ENCODE measurements at places on chromosomes 11 and 22. TPM values are rescaled to one million over a fixed set of nuclear protein-coding genes. Genes with fewer than 3 reads are reported as not detected.

MUC6 gene
- not detected for total RNA-seq

OR5B21 gene
- 0.26 TPM for total RNA-seq

OR51E2 gene
- total RNA-seq = not detected

LIF gene
- 532 TPM for total RNA-seq

NEFH gene
- total RNA-seq = 4.7 TPM

ST14 gene
- total RNA-seq = not detected

TRIM48 gene
- total RNA-seq = not detected

SYT9 gene
- total RNA-seq = not detected

MTMR2 gene
- 29.5 TPM for total RNA-seq

OR10G7 gene
- not detected for total RNA-seq

IFITM2 gene
- total RNA-seq = 2,304 TPM

INPP5J gene
- total RNA-seq = not detected

RFPL1 gene
- total RNA-seq = not detected

SLC22A25 gene
- total RNA-seq = not detected

NXPE2 gene
- not detected for total RNA-seq

FOLH1 gene
- not detected for total RNA-seq

ALG12 gene
- 16.3 TPM for total RNA-seq

ANKRD42 gene
- total RNA-seq = 4.5 TPM

PVALB gene
- not detected for total RNA-seq

OR51B5 gene
- not detected for total RNA-seq

CNIH2 gene
- total RNA-seq = 2.7 TPM

RFPL3 gene
- total RNA-seq = not detected

TSGA10IP gene
- total RNA-seq = not detected

GAB4 gene
- total RNA-seq = not detected

FTH1 gene
- total RNA-seq = 709 TPM

OPCML gene
- not detected for total RNA-seq

NLRP6 gene
- total RNA-seq = 29.7 TPM

ZNRD2 gene
- total RNA-seq = 39.2 TPM

TRMT2A gene
- 102 TPM for total RNA-seq

IGHMBP2 gene
- total RNA-seq = 28.2 TPM

MIOX gene
- total RNA-seq = 0.40 TPM

C22orf15 gene
- 0.81 TPM for total RNA-seq

HYLS1 gene
- total RNA-seq = 11.1 TPM

SAA4 gene
- total RNA-seq = not detected

MISFA gene
- total RNA-seq = 1.4 TPM

SORL1 gene
- total RNA-seq = 107 TPM

NXPE1 gene
- total RNA-seq = not detected

All from activated CD8-positive, alpha-beta T cell treated with anti-CD3 and anti-CD28 coated beads, Interleukin-2, amount 10 ng/mL, durations not matched to agents 7 days and 5 days (primary cell).